ENCODE measurements at places on chromosomes 3 and 15.

DNA sequence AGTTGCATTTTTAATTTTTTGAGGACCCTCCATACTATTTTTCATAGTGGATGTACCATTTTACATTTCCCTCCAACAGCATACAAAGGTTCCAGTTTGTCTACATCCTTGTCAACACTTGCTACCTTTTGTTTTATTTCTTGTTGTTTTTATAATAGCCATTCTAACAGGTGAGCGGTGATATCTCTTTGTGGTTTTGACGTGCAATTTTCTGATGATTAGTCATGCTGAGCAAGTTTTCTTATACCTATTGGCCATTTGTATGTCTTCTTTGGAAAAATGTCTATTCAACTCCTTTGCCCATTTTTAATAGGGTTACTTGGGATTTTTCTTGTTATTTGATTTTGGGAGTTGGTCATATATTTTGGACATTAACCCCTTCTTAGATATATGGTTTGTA, 187.0 kb downstream of the CDIN1 start:
- DNase-seq, result no peak

GRCh38 chr3:197367081-197367780, 68.8 kb upstream of the DLG1 start:
- no peak for DNase-seq

- DNase-seq, result no peak
These were observed 66.9 kb upstream of the KLF13 start for GRCh38 chr15:31259562-31260252.

DNA sequence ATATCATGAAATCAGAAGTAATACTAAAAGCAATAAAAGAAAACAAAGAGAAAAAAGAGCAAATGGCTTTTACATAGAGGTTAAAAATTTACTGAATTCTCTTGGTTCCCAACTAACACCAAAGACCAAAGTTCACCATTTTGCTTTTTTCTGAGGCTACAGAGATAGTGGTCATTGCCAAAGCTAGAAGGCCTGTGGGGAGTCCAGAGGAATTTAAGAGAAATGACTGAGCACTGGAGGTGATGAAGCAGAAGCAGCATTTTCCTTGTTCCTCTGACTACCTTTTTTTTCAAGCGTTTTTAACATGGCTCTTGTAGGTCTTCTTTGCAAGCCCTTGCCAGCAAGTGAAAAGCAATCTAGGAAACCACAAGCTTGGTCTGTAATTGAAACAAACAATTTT, 58.2 kb downstream of the THBS1 start:
- no peak for DNase-seq

GRCh38 chr3:159771865-159772611, 216.6 kb upstream of the IL12A start:
- DNase-seq, result no peak

DNA sequence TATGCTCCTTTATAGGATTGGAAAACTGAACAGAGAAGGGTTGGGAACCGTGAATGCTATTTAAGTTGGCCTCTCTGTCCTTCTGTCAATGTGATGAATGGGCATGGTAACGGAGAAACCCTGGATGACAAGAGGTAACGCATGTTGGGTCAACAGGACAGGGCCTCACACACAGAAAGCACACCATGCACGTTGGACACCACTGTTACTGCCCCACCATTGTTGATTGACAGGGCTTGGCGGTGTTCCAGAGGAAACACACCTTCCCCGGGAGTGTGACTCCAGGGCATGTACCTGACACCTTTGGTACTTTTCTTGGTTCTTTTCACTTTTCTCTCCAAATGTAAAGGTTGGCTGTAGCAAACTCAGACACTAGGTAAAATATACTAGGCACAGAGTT, 548.5 kb downstream of the OCA2 start:
- no peak for DNase-seq

DNA sequence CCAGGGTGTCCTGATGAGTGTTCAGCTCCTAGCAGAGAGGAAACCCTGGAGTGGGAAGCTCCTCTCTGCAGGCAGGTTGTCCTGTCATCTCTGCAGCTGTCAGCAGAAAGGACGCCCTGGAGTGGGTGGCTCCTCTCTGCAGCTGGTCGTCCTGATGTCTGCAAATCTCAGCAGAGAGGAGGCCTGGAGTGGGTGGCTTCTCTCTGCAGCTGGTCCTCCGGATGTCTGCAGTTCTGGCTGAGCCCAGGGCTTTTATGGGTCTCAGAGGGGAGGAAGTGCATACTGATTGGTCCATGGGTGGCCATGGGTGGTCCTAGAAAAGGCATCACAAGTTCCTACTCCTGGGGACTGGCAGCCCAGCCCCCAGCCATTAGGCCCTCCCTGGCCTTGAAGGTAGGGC, 102.6 kb upstream of the BNIP2 start:
- DNase-seq, result no peak

GRCh38 chr15:92104072-92104471, 250.6 kb downstream of the SLCO3A1 start:
- DNase-seq, result no peak

GRCh38 chr3:66452303-66453011, 48.4 kb downstream of the LRIG1 start:
- DNase-seq, result no peak

- peak; percentile 88 for DNase-seq
These were observed 51.0 kb downstream of the ZDHHC19 start for GRCh38 chr3:196159952-196160804.

GRCh38 chr3:101942356-101942755, 93.0 kb downstream of the NFKBIZ start:
- no peak for DNase-seq

- DNase-seq, result no peak
These were observed 6.1 kb upstream of the GPR62 start for GRCh38 chr3:51949121-51949520.

DNA sequence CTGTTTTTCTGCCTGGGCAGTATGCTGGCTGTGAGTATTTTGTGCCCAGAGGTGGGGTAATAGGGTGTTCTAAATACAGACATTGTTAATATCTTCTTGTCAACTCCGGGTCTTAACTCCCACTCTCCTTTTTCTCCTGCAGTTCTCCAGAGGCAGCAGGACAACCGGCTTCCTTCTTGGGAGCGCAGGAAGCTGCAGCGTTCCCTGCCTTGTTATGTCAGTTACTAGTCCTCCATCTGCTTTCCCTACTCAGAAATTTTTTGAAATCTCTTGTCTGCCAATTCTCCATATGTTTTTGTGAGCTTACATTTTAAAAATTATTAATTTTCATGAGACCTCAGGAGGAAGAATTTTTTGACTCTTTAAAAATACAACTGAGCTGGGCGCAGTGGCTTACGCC, 67.2 kb downstream of the NEO1 start:
- DNase-seq, result no peak

DNA sequence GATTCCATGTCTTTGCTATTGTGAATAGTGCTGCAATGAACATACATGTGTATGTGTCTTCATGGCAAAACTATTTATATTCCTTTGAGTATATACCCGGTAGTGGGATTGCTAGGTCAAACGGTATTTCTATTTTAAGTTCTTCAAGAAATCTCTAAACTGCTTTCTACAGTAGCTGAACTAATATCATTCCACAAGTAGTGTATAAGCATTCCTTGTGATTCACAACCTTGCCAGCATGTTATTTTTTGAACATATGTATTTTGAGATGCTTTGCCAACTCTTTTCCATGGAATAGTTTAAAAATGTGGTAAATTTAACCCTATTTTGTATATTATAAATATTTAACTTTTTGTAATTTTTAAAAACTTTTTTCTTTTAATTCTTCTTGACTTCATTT, 592.7 kb upstream of the NAALADL2 start:
- DNase-seq, result no peak

- DNase-seq, result no peak
These were observed 94.2 kb downstream of the LIPC start for GRCh38 chr15:58525991-58526421.

GRCh38 chr15:36177590-36178302, 401.7 kb upstream of the CDIN1 start:
- peak; percentile 4 for DNase-seq

GRCh38 chr3:4977853-4978203, 1.4 kb upstream of the BHLHE40 start:
- DNase-seq, result no peak

- no peak for DNase-seq
These were observed 225.9 kb upstream of the GAP43 start for GRCh38 chr3:115397433-115397832.

DNA sequence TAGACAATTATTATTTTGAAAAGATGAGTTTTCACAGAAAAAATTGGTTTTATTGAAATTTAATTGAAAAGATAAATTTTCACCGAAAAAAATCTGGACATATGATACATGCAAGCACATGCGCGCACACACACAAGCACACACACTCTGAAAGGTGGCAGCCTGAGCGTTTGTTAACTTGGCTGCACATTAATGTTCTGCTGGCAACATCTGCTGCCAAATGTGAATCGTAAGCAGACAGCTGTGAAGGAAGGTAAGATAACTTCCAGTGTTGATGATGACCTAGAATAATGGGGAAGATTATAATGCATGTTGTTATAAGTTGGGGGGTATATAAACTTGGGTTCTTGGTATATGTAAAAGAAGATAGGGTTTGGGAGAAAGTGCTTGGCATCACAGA, 18.4 kb upstream of the CMTM7 start:
- DNase-seq, result no peak

DNA sequence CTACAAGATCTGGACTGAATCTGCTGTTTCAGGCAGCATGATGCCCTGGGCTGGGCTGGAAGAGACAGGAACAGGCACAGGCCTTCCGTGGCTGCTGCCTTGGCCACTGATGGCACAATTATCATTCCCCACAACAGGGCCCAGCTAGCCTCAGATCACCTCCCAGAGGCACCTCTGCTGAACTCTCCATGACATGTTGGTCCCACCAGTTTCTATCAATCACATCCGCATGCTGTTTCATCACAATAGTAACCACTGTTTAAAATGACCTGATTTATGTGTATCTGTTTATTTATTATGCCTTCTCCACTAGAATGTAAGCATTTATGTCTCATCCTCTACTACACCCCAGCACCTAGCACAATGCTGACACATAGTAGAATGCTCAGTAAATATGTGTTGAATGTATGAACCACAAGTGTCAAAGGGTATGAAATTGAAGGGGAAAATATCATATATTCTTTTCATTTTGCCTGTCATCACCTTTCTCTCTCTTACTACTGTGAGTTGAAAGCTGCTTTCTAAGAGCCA, 32.7 kb upstream of the ZBTB38 start:
- DNase-seq, result no peak

DNA sequence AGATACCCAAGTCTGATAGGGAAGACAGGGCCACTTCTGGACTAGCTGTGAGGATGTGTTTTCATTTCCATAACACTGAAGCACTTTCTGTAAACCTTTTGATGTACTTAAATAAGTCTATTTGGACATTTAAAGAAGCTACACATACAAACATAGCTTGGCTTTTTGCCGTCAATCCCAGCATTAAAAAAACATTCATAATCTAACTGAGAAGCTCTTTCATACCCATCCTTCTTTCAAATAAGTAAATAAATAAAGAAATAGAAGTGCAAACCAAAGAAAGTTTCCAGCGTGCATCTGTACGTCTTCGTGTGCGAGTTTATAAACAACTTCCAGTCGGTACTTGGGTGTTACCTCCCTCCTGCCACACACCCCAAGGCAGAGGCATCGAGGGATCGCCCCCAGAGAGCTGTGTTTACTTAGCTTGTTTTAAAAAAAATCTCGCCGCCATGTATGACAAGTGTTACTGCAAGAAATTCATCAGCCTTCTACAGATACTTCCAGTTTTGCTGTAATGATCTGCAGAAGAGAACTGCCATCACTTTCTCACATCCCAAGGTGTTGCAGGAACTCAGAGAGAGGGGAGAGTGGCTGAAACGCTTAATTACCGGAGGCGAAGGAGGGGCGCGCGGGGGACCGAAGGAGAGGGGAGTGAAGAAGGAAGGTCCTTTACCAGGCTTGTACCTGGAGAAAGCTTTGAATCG, 9.0 kb upstream of the MEIS2 start:
- DNase-seq, result peak; percentile 10

GRCh38 chr3:196354132-196354531, 15.9 kb upstream of the TM4SF19 start:
- DNase-seq, result no peak

DNA sequence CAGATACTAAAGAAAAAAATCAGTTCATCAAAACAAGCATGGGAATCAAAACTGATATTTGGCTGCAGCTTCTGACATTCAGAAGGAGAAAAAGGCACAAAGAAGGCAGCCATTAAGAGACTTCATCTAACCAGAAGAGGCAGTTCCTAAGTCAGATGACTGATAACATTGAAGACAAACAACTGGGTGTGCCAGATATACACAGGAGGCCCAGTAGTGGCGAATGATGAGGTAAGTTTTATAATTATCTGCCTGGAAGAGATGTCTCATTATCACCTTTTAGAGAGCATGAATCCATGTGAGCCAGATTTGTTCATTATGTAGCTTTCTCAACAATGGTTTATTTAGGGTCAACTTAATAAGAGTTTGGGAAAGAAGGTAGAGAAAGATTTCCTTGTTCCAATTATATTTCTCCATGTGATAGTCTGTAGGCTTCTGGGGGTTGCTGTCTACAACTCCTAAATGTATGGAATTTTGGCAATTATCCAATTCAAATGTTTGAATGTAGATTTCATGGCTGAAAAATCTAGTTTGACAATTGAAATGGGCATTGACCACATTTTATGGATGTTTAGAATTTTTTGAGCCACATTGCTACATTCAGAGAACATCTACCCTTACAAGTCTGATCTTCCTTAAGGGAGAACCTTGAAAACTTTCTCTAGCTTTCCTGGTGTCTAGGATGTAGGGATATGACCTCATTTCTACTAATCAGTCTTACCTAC, 50.4 kb upstream of the RASGRF1 start:
- no peak for DNase-seq

DNA sequence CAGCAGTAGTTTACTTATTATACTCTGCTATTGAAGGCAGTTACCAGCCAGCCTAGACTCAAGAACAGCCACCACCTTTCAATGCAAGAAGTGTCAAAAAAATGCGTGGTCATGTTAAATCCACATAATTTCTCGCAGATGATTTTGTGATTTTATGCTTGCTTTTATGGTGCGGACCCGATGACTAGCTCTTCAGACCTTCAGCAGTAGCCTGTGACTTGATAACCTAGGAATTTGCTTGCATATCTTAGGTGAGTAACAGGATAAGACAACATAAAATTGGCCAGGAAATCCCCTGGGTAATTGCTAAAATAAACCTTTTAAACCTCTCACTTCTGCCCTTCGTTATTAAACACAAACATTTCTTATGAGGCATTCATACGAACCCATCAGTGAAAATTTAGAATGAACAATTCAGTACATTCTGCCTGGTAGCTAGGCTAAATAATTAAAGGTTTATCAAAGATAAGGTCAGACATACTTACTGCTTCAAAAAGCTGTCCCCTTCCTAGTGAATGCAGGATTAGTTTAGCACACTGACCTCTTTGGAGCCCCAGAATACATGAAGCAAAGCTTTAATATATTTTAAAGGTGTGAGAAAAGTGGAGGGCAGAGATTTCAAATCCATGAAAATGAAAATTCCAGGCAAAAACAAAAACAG, 798.8 kb downstream of the OTOL1 start:
- peak; percentile 72 for DNase-seq

DNA sequence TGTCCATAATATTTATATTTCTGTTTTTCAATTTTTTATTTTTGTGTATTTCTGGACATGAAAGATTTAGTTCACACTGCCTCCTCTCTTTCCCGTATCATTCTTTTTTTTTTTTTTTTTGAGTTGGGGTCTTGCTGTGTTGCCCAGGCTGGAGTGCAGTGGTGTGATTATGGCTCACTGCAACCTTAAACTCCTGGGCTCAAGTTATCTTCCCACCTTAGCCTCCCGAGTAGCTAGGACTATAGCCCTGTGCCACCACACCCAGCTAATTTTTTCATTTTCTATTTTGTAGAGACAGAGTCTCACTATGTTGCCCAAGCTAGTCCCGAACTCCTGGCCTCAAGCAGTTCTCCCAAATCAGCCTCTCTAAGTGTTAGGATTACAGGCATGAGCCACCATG, 53.6 kb downstream of the PRKCI start:
- DNase-seq, result no peak
